ENCODE measurements at places on chromosomes 5 and 9.
A peak's percentile ranks its signal among the peaks of the same experiment; 100 is the strongest.

DNA sequence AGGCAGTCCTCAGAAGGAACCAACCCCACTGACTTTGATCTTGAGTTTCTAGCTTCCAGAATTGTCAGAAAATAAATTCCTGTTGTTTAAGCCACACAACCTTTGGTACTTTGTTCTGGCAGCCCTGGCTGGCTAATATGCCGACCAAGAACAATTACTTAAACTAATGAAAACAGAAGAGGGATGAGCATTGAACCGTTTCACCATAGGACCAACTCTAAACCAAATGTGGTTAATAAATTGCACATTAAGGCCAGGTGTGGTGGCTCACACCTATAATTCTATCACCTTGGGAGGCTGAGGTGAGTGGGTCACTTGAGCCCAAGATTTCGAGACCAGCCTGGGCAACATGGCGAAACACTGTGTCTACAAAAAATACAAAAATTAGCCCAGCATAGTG lies 160.9 kb upstream of the RAI14 start:
- DNase-seq: no peak
- peaks cover 7% of the 10 kb centered on the region for H3K4me1 ChIP-seq
- H3K27me3 ChIP-seq: no peaks in the 10 kb centered on the region
- H3K4me3 ChIP-seq: no peak overlapping the region
- no peak overlapping the region for H3K27ac ChIP-seq

DNA sequence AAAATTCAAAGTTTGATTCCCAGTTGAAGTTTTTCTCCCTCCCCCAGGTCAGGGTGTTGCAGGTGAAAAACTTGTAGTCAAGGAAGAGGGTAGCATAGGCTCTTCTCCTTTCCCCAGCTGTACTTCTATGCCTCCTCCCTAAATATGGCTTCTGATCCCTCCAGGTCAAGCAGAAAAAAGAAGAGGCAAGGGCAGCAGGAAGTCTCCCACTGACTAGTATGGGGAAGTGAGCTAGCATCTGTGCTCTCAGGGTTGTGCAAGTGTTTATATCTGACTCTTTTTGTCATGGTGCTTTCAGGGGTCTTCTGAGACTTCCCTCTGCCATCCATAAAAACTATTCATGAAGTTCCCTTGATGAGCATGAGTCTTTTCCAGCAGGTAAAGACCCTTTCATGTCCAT lies 76.0 kb downstream of the ATPSCKMT start:
- no peaks in the 10 kb centered on the region for H3K36me3 ChIP-seq
- H3K4me3 ChIP-seq: no peak overlapping the region
- H3K27ac ChIP-seq: no peak overlapping the region
- no peaks in the 10 kb centered on the region for H3K4me1 ChIP-seq
- no peaks in the 10 kb centered on the region for H3K27me3 ChIP-seq

DNA sequence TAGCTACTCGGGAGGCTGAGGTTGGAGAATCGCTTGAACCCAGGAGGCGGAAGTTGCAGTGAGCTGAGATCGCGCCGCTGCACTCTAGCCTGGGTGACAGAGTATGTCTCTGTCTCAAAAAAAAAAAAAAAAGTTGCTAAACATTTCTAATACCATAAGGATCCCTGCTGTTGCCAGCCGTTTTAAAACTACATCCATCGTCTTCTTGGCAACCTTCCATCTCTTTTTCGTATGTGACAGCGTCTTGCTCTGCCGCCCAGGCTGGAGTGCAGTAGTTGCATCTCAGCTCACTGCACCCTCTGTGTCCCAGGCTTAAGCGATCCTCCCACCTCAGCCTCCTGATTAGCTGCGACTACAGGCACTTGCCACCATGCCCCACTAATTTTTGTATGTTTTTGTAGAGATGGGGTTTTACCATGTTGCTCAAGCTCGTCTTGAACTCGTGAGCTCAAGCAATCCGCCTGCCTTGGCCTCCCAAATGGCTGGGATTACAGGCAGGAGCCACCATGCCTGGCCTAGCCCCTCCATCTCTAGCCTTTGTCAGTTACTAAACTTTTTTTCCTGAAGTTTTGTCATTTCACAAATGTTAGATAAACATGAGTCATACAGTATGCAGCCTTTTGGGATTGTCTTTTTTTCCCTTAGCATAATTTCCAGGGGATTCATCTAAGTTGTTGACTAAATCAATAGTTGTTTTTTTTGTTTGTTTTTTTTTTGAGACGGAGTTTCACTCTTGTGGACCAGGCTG lies 13.5 kb downstream of the NSD1 start:
- DNase-seq: peak; percentile 42
- H3K27me3 ChIP-seq: no peaks in the 10 kb centered on the region
- peaks cover 3% of the 10 kb centered on the region for H3K4me1 ChIP-seq
- peaks cover 64% of the 10 kb centered on the region for H3K36me3 ChIP-seq
- no peak overlapping the region for H3K4me3 ChIP-seq

DNA sequence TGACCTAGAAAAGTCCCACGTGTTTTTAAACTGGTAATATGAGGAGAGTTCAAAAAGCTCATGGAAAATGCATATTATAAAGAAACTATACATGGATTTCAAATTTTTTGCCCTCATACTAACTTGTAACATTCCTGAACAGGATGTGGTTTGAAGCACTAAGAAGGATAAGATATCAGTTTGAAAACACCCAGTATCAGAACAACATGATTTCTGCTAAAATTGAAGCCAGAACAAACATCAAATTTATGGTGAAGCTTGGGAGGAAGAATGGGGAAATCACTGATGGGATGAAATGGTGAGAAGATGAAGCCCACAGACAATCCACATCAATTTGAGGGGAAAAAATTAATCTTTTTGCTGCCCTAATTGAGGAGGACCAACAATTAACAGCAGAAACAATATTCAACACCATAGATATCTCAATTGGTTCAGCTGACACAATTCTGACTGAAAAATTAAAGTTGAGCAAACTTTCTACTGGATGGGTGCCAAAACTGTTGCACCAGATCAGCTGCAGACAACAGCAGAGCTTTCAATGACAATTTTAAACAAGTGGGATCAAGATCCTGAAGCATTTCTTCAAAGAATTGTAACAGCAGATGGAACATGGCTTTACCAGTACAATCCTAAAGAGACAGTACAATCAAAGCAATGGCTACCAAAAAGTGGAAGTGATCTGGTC lies 113.2 kb upstream of the SNX2 start:
- H3K4me1 ChIP-seq: no peaks in the 10 kb centered on the region
- no peaks in the 10 kb centered on the region for H3K36me3 ChIP-seq
- H3K27me3 ChIP-seq: no peaks in the 10 kb centered on the region
- DNase-seq: peak; percentile 11
- no peak overlapping the region for H3K4me3 ChIP-seq

- H3K4me1 ChIP-seq: no peaks in the 10 kb centered on the region
- no peaks in the 10 kb centered on the region for H3K27me3 ChIP-seq
- DNase-seq: no peak
Measured at GRCh38 chr9:18849270-18849669, 183.7 kb downstream of the SAXO1 start.

GRCh38 chr5:68673106-68673822 lies 420.6 kb upstream of the SLC30A5 start:
- no peaks in the 10 kb centered on the region for H3K36me3 ChIP-seq
- H3K4me3 ChIP-seq: no peak overlapping the region
- DNase-seq: no peak

DNA sequence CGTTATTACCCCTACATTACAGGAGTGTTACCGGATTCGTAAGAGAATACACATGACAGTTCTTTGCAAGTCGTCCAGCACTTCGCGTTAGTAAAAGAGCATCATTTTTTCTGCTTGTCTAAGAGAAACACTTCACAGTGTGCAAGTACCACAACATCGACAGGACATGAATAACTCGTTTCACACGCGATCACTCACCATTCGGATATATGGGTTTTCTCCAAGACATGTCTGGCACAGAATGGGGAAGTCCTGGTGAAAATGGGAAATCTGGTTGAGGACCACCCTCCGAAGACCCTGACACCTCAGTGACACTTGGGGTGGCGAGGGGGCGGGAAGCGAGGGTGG lies 642 bp downstream of the RBM22 start:
- no peak overlapping the region for H3K27ac ChIP-seq
- peak overlapping the region; percentile 95 for H3K4me3 ChIP-seq
- no peaks in the 10 kb centered on the region for H3K27me3 ChIP-seq
- H3K36me3 ChIP-seq: peaks cover 40% of the 10 kb centered on the region

DNA sequence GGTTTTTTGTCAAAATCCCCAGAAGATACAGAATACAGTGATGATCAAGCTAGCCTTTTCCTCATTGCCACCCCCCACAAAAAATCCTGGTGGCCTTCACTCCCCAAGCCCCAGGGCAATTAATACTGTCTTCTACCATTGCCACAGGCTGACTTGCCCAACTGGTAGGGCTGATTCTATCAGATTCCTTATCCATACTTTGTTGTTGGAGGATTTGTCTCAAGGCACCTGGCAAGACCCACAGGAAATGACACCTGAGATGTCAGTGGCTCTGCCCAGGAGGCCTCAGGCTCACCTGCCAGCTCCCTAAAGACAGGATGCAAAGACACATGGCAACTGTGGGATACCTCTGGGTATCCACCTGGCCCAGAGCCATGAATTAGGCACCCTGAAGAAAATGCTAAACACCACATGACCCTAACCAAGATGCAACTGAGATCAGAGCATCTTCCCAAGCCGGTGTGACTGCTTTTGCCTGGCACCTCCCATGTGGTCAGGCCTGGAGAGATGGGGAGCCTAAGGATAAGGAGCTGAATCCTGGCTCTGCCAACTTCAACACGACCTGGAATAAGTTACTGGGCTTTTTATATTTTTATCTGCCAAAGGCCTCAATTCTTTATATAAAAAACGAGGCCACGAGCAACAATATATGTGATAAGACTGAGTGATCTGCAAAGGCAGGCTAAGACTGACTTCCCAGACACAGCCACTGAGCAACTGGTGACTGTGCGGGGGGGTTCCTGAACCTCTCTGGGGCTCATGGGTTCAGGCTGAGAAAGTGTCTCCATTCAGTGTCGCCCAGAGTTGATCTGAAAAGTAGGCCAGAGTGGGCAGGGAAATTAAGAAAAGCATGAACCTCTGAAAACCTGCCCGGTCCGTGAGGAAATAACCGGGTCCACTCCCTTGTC lies 944 bp downstream of the ATOX1 start:
- H3K27ac ChIP-seq: no peak overlapping the region
- no peaks in the 10 kb centered on the region for H3K27me3 ChIP-seq
- H3K4me3 ChIP-seq: peak overlapping the region; percentile 79
- peak; percentile 40 for DNase-seq
- H3K36me3 ChIP-seq: peaks cover 14% of the 10 kb centered on the region
- H3K4me1 ChIP-seq: peaks cover 7% of the 10 kb centered on the region
